ENCODE measurements at places on chromosomes 5 and 9.
A peak's percentile ranks its signal among the peaks of the same experiment; 100 is the strongest.

- no peak for DNase-seq
Observed at GRCh38 chr5:115627295-115627865, 1.5 kb upstream of the TMED7 start.

GRCh38 chr5:149442563-149443182 lies 63.6 kb upstream of the IL17B start:
- peak; percentile 16 for DNase-seq

GRCh38 chr5:152673601-152674000 lies 268.5 kb upstream of the NMUR2 start:
- no peak for DNase-seq

DNA sequence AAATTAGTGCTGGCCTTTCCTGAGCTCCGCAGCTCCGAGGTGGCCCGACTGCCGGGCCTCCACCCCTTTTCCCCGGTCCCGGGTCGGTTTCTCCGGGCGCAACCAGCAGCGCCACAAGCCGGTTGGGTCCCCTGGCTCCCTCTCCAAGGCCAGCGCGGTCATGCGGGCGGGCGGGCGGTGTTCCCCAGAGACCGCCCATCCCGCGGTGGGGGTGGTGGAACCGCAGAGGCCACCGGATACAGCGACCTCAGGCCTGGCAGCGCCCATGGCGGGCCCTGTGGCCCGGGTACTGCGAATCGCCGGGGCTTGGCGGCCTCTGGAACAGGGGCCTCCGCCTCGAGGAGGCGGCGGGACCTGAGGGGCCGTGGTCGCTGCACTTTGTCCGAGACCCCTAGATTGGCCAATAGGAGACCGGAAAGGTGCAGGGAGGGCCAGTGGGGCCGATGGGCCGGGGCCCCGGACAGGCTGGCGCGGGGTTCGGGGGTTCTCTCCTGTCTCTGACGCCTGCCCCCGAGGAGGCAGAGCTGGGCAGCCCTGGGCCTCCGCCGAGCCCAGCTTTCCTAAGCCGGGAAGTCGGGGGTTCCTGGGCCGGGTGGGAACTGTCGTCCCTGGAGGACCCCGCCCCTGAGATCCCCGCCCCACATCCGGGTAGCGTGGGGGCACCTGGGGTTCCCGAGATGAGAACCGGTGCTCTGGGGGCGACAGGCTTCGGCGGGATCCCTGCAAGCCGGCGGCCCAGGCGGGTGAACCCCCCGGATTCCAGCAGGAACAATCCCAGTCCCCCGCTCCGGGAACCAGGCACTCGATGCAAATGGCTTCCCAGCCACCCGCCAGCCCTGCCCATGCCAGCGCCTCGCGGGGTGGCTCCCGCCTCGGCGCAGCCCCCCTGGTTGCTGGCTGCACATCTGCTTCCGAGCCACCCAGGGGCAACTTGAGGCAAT lies 293.9 kb downstream of the ZSWIM6 start:
- DNase-seq: no peak

DNA sequence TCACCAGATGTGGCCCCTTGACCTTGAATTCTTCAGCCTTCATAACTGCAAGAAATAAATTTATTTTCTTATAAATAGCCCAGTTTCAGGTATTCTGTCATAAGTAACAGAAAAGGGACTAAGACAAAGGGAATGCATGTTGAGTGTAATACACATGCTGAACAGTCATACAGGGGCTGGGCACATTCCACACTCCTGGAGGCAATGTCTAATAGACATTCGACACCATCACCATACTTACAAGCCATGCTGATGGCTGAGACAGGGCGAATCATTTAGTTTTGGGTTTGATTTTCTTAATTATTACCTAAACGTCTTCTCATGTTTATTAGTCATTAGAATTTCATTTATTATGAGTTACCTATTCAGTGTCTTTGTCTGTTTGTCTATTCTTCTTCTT lies 68.5 kb downstream of the TENT4A start:
- no peak for DNase-seq

GRCh38 chr5:181098762-181099601 lies 32.0 kb downstream of the OR2V1 start:
- no peak for DNase-seq

GRCh38 chr9:88990041-88990728 lies 1.1 kb upstream of the S1PR3 start:
- no peak for DNase-seq

DNA sequence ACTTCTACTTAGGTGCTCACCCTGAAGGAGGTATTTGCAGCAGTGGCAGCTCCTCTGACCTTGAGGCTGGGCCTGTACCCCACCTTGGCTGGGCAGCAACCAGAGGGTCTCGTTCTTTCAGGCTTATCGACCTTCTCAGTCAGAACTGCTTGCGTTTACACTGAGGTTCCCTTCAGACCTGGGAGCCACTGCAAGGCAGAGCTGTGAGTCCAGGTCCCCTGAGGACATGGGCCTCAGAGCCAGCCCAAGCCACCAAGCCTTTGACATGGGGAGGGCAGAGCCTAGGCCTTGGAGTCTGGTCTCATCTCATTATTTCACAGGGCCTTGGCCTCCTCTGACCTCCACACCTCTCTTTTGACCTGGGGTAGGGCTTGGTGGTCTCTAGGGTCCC lies 13.7 kb downstream of the ACSL6 start:
- no peak for DNase-seq

- DNase-seq: no peak
Observed at GRCh38 chr5:52867809-52868208, 80.1 kb downstream of the ITGA1 start.

DNA sequence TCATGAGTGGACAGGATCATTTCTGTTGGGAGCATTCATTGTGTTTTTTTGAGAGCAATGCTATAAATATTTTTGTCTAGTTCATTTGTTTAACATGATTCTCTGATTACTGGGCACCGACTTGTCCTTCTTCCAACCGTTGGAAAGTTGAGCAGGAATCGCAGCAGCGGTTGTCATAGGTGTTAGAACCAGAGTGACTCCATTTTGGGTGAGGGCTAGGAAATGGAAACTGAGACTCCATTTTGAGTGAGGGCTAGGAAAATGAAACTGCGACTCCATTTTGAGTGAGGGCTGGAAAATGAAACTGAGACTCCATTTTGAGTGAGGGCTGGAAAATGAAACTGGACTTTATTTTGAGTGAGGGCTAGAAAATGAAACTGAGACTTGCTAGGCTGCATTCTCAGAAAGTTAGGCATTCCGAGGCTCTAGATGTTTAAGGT lies 100.6 kb downstream of the ICE1 start:
- no peak for DNase-seq

DNA sequence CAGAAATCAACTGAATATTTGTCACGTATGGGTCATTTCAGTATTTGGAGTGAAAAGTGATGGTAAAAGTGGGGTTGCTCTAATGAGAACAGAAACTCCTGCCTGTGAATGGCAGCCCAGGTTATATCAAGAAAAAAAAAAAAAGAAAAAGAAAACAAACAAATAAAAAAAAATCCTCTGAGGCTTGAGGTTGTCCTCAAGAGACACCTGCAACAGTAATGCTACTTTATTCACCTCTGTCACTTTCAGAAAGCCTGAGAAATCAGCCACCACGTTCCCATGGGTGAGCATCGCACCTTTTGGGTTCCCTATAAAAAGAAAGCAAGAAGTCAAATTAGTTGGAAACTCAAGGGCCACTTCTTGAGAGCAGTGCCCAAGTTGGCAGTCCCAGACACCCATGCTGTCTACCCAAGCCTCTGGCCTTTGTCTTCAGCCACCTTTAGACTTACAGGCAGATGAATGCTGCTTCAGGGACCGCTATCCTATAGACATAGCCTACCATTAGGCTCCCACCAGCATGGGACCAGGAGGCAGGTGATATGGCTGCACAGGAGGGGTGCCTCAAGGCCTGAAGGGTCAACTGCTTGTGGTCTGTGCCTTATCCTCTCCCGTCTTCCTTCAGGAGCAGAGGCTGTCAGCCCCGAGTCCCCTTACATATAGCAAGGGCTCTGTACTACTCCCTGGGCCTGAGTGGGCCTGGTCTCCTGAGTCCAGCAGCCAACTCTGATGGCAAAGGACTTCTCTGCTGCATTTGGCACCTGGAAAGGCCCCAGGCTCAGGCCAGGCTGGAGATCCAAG lies 31.1 kb upstream of the MEIKIN start:
- DNase-seq: no peak

- DNase-seq: no peak
Observed at GRCh38 chr9:77679088-77679487, 31.0 kb upstream of the GNA14 start.

- DNase-seq: no peak
Observed at GRCh38 chr5:140342896-140343295, 3.5 kb downstream of the HBEGF start.

DNA sequence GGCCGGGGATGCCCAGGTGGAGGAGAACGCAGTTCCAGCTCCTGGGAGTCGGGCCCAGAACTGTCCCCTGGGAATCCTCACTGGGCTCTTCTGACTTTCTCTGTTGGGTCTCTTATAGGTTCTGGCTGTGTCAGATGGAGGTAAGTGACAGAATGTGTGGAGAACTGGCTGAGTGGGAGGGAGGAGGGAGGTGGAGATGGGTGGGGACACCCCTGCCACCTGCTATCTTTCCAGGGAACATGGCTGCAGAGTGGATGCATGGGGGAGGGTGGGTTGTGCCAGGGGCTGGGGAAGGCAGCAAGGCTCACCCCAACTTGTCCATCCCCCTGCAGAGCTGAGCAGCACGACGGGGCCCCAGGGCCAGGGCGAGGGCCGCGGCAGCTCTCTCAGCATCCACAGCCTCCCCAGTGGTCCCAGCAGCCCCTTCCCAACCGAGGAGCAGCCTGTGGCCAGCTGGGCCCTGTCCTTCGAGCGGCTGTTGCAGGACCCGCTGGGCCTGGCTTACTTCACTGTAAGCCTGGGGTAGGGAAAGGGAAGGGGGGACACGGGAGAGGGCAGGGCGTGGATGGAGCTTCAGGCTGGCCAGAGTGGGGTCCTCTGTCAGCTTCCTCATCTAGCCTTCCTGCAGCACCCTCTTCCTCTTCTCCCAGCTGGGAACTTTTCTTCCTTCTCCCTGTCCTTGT lies 8.3 kb downstream of the RGS14 start:
- no peak for DNase-seq

DNA sequence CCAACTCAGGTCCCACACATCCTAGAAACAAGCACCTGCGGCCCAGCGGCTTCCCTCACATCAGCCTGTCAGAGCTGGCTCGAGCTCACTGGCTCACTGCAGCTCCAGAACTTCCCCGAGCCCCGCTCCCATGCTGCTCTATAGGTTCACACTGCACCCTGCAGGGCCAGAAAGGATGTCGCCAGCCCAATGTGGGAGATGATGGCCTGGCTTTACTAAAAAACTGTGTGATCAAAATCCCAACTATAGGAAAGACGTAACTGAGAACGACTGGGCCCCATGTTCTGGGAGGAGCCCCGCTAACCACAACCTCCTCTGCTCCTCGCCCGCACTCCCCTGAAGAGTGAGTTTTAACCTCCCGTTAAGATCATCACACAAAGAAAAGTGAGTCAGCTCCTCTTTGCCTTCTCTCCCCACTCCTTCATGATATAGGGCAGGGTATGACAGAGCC lies 4.6 kb downstream of the SURF4 start:
- no peak for DNase-seq

DNA sequence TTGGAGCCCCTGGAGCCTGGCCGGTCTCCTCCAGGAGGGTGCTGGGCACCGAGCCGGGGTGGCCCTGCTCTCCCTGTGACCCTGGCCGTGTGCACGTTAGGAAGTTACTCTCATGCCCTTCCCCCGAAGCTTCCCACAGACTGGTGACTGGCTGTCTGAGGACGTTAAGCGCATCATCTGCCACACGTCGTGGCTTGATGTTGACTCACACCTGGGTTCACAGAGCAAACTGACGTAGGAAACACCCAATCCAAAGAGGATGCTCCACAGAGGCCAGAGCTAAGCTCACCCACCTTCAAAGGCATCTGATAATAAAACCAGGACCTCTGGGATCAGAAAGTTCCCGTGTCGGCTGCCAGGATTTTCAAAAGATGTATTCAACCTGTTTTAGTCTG lies 152.9 kb upstream of the PHYKPL start:
- no peak for DNase-seq

GRCh38 chr9:83342731-83343130 lies 195.5 kb downstream of the FRMD3 start:
- DNase-seq: no peak

GRCh38 chr9:131197160-131197911 lies 72.0 kb downstream of the NUP214 start:
- no peak for DNase-seq

- no peak for DNase-seq
Observed at GRCh38 chr9:89786655-89787054, 181.8 kb downstream of the GADD45G start.

DNA sequence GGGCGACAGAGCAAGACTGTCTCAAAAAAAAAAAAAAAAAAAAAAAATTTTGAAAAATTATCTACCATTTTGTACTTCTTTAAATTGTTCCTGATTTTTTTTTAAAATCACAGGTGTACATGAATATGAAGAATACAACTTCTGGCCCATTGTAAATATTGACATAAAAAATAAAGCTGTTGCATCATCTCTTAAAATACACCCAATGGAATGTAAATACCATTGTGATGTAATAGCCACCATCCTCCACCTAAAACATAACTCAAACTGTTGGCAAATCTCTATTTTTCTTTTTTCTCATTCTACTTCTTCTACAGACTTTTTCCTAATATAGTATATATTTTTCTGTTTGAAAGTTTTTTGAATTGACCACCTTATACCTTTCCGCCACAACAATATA lies 61.0 kb upstream of the TEX48 start:
- DNase-seq: no peak

GRCh38 chr5:74415695-74416102 lies 224.8 kb downstream of the ENC1 start:
- no peak for DNase-seq

DNA sequence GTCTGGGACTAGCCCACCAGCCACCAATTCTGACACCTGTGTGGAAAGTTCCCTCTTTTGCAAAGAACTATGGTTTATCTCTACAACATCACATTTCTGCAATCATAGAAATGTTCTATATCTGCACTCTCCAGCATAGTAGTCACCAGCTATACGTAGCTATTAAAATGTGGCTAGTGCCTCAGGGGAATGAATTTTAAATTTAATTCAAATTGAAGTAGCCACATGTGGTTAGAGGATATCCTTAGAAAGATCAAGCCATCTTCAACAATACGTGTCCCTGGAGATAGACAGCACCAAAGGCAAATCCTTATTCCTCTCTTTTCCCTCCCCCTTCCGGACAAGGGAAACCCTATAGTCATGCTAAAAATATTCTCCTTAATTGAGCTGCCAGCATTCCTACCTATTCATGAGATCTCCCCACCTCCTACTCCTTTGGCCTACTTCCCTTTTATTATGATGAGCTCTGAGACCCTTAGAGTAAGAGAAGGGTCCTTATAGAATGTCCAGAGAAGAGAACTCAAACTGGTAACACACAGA lies 11.1 kb downstream of the LCP2 start:
- DNase-seq: no peak

- peak; percentile 5 for DNase-seq
Observed at GRCh38 chr5:97142521-97143254, at the start of gene LIX1. TSS of gene LIX1 (minus strand) at chr5:97142611. CDS start at chr5:97142576, 35 bp downstream.
